ENCODE measurements at places on chromosomes 11 and 22.

- peak; percentile 33 for DNase-seq
Observed at GRCh38 chr11:9004183-9004926, 554 bp upstream of the NRIP3 start.

DNA sequence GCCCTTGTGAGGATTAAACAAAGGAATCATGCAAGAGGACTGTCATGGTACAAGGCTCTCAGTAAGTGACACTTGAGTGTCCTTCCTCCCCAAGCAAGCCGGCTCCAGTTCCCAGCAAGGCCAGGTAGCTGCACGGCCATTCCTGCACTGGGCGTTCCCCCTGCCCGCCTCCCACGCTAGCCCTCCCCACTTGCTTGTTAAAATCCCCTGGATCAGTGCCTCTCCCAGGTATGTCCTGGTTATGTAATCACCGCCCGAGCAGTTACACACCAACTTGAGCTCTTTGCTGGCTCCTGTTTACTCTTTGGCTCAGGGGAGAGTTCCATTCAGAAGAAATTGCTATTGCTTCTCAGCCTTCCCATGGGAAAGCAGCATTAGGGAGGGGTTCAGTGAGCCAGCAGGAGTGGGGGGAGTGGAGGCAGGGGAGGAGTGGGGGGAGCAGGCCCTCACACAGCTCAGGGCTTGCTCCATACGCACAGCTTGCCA is 19.4 kb upstream of the MYEOV start:
- DNase-seq: no peak

DNA sequence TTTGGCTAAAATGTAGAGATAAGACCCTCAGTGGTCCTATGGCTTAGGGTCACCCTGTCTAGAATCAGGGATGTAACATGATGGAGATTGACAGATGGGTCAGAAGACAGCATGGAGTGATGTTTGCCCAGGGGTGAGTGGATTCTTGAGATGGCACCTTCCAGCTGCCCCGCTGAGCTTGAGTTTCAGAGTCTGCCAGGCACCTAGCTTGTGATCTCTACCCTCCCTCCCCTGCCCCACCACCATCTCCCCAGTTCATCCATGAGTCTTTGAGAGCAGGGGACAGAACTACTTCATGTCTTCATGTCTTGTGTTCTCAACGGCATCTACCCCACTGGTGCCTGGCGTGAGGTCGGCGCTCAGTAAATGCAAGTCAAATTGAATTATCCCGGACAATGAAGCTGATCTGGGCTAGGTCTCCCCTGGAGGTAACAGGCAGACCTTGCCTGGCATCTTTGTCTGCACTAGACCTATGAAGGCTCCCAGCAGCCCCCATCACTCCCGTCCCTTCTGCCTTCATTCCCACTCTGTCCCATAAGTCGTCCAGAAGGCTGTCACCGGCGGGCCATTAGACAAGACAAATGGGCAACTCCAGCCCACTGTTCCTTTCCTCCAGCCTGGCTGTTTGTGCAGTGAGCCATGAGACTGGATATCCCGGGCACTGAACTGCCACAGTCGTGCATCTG is 239.2 kb upstream of the TBCEL start:
- DNase-seq: no peak

DNA sequence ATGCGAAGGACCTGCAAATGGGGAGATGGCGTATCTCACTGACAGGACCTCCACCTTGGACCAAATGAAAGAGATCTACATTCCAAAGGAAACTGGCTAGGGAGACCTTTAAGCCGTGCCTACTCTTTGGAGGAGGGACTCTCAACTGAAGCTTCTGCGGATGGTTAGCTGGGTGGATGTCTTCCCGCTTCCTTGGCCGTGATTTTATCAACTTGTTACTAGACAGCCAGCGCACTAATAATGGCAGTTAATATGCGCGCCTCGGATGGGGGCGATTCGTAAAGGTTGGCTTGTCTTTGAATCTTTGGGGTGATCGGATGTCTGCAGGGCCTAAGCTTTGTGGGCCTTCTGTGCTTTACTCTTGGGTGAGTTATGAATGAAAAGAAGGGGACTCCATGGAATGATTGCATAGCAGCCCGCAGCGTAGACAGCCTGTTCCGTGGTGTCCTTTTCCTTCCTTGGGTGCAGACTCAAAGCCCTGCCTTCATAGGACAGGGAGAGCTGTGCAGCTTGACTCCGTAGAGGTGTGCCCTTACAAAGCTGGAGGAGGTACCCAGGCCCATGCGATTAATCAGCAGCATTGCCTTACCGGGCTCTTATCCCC is 1.5 kb downstream of the ZNRF3 start:
- no peak for DNase-seq

GRCh38 chr11:11035331-11035730 is 177.5 kb upstream of the ZBED5 start:
- DNase-seq: no peak

GRCh38 chr22:49368976-49369725 is 458.5 kb downstream of the BRD1 start:
- no peak for DNase-seq

DNA sequence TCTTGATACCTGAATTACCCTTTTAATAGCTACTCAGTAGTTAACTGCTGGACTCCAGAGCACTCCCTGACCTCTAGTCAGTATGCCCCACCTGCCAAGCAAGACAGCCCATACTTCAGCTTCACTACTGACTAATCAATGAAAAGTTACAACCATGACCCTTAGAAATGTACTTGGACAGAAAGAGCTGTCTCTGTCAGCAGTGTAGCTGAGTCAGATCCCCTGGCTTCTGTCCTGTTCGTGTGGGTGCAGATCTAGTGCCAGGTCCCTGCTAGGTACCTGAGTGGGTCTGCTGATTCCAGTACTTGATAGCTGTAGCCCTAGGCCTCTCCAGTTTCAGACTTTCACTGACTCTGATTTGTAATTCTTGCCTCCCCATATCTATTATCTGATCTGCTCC is 265.8 kb upstream of the POU2AF2 start:
- no peak for DNase-seq

DNA sequence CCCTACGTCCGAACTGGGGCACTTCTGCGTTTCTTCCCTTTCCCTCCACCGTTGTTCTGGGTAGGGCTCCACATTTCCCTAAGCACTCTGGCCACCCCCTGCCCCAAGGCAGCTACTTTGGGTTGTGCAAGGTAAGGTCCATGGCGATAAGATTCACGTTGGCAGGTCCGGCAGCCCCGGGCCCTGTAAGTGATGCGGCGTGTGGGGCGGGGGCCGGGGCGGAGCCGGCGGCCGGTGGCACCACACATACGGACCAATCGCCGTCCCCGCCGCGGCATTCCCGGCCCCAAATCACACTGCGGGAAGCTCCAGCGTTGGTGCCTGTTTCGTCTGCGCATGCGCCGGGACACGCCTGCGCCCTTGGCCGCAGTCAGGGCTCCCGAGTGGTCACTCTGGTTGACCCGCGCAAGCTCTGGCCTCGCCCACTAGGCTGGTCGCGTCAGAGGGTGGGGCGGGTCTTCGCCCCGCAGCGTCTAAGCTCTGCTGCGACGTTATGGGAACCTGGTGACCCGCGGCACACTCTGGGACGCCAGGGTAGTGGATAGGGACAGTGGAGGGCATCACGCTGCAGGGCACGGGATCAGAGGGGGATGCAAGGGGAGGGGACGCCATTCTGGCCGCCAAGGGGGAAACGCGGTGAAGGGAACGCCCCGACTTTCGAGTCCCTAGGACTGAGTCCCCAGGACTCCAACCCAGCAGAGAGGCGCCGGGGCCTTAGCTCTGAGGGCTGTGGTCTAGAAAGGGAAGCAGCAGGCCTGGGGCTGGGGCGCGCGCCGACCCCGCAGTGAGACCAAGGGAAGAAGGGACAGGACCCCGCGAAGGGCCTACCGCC is 1.6 kb downstream of the FADS1 start:
- DNase-seq: no peak

DNA sequence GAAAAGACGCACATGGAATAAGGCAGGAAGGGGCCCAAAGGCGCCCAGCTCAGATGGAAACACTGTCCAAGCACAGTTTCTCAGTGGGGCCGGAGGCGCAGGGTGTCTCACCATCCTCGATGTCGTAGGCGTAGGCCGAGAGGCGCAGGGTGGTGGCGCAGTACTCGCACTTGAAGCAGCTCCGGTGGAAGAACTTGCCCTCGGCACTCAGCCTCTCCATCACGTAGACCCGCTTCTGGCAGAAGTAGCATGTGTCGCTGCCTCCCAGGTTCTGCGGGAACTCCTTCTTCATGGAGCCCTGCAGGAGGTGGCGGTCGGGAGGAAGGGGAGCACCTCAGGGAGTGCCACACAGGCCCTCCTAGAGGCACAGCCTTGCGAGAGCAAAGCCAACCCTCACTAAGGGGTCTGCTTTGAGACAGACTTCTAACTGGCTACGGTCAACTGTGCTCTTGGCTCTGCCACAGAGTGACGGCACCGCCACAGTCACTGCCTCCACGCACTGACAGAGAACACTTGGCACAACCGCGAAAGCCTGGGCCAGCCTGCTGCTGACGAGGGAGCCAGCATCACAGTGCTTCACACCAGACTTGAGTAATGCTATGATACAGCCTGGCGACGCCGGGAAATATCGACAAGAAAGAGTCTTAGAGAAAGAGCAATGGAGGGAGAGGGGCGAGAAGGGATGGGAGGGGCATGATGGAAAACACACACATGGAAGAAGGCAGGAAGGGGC is 97.6 kb upstream of the BID start:
- DNase-seq: no peak

DNA sequence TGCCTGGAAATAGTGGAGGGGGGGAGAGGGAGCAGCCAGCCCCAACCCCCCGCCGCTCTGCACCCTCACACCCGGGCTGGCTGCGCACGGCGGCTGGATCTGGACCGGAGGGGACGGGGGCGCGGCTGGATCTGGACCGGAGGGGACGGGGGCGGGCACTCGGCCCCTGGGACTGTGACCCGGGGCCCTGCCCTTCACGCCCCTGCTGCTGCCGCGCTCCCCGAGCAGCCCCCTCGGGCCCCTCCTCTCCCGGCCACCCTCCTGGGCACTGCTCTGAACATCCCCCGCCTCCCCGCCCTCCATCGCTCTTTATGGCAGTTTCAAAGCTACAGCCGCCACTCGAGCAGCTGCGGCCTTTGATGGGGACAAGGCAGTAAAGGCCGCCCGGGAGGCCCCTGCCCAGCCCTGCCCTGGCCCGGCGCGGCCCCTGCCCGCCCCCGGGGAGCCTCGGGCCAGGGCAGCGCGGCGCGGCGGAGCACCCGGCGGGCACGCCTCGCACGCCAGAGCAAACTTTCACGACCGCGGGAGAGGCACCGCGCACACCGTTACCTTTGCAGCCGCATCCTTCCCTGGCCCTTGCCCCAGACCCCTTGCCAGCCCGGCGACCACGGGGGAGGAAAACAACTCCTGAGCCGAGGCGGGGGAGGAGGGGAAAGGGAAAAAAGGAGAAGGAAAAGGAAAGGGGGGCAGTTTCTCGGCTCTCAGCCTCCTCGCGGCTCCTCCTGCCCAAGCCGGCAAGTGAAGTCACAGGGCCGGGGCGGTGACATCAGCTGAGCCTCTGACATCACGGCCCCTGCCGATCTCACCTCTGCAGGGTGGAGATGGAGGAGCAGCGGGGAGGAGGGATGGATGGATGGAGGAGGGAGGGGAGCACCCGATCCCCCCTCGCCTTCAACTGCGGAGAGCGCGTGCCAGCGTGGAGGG is 13.1 kb upstream of the TCF20 start:
- no peak for DNase-seq

GRCh38 chr22:38097557-38098409 is 12.7 kb downstream of the BAIAP2L2 start:
- no peak for DNase-seq

DNA sequence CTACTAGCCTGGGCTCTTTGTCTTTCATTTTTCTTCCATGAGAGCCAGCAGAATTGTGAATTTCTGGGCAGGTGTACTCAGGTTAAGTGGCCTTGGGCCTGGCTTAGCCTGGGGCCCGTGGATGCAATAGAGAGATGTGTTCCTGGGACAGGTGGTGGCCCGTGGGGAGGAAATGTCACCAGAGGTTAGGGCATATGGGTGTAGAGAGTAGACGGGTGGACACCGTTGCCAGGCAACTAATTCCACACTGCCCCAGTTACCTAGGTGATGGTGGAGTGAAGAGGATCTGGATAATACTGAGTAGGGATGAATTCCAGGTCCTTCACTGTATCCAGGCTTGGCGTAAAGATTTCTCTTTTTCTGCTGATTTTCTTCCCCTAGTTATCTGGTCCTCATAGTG is 175.0 kb downstream of the INSC start:
- no peak for DNase-seq

DNA sequence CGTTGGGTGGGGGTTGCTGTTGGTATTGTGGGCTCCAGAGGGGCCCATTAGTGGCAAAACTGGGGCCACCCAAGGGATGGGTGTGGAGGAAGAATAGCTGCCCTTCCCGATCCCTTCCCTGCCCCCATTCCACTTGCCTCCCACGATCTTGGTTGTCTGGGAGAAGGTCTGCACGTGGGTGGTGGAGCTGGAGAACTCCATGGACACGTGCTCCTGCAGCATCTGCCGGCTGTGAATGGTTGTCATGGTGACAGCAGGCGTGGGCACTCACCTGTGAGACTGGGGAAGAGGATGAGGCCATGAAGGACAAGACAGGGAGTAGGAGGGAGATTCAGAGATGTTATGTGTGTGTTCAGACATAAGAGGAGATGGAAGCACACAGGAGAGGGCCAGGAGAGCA is 2.0 kb downstream of the IGSF22 start:
- no peak for DNase-seq

DNA sequence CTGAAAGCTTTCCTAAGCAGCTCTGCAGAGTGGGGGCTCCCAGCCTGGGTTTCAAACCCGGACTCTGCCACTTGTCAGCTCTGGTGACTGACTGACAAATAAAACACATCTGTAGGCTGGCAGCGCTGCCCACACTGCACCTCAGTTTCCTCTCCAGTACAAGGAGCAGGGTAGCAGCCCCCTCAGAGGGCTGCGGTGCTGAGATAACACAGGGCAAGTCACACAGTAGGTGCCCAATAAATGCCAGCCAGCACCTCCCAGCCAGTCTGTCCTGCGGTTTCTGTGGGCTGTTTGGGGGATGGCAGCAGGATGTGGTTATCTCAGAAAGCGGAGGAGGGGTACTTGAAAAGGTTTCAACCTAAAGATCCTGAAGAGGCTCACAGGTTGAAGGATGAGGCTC is 1.5 kb downstream of the SYT12 start:
- DNase-seq: peak; percentile 26

- DNase-seq: peak; percentile 33
Observed at GRCh38 chr11:43830928-43831440, 49.6 kb upstream of the ALKBH3 start.

GRCh38 chr11:64592656-64593055 is 1.6 kb downstream of the SLC22A12 start:
- DNase-seq: no peak
